ENCODE measurements at places on chromosomes 7 and 10.

DNA sequence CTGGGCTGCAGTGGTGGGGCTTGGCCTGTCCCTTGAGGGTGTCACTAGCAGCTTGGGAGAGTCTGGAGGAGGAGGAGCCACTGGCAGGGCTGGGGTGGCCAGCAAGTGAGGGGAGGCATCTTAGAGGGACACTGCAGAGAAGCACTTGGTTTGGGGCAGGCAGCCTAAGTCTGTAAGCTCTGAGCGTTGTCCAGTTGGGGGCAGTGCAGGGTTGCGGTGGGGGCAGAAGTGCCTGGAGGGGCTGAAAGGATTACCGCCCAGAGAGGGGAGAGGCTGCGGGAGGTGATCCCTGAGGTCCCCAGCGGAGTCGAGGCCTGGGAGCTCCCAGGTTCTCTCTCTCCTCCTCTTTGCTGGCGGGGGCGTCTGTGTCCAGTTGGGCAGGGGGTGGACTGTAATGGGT is 7.4 kb downstream of the ADCYAP1R1 start:
- H3K27ac ChIP-seq = no peak overlapping the region
- H3K36me3 ChIP-seq = no peaks in the 10 kb centered on the region
- H3K27me3 ChIP-seq = peaks cover 4% of the 10 kb centered on the region
- no peak for DNase-seq
- H3K4me1 ChIP-seq = no peaks in the 10 kb centered on the region

GRCh38 chr10:66678521-66678920 is 247.3 kb upstream of the LRRTM3 start:
- no peak overlapping the region for H3K4me3 ChIP-seq
- DNase-seq = peak; percentile 31
- no peak overlapping the region for H3K27ac ChIP-seq
- peaks cover 10% of the 10 kb centered on the region for H3K4me1 ChIP-seq
- H3K27me3 ChIP-seq = no peaks in the 10 kb centered on the region

DNA sequence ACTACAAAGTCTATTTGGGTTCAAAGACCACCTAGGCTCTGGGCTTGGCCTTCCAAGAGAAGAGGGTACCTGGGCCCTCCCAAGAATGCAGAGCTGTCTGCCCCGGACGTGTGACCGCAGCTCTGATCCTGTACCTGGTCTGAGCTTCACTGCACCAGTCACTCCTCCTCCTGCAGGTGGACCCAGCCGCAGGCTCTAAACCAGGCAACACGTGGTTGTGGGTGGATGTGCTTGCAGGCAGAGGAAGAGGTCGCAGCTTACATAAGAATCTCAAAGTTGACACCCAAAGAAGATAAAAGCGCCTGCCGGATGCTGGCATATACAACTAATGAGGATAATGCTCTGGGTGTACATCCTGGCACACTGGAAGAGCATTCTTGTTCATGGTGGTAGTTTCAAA is 9.4 kb upstream of the PFKP start:
- no peak overlapping the region for H3K4me3 ChIP-seq
- no peaks in the 10 kb centered on the region for H3K4me1 ChIP-seq
- H3K27ac ChIP-seq = no peak overlapping the region
- no peaks in the 10 kb centered on the region for H3K36me3 ChIP-seq

DNA sequence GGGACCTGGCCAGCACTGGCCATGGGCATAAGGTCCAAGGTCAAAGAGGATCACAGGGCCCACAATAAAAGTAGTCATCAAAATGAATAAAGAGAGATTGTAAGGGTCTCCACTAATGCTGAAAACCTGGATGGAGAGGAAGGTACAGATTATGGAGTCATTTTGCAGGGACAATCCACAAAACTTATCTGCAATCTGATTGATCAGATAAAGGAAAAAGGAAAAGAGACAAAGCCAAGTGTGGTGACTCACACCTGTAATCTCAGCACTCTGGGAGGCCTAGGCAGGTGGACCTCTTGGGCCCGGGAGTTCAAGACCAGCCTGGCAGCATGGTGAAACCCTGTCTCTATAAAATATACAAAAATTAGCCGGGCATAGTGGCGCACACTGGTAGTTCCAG is 174.0 kb downstream of the NPSR1 start:
- H3K27me3 ChIP-seq = no peaks in the 10 kb centered on the region
- no peak overlapping the region for H3K4me3 ChIP-seq
- no peaks in the 10 kb centered on the region for H3K36me3 ChIP-seq
- H3K4me1 ChIP-seq = peaks cover 2% of the 10 kb centered on the region
- no peak for DNase-seq

DNA sequence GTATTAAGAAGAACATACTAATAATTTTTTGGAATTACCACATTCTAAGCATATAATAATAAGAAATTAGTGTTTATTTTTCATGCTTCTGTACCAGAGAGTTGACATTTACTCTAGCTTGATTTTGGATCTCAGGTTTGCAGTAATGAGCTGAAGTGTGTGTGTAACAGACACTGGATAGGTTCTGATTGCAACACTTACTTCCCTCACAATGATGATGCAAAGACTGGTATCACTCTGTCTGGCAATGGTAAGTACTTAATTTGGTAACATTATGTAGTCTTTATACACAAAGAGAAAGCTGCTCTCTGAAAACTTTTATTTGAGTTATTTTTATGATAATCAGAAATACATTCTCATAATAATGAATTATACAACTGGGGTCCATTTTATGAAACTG is 54.1 kb downstream of the SRI start:
- H3K27me3 ChIP-seq = no peaks in the 10 kb centered on the region
- no peak overlapping the region for H3K4me3 ChIP-seq
- H3K27ac ChIP-seq = no peak overlapping the region
- DNase-seq = no peak
- no peaks in the 10 kb centered on the region for H3K36me3 ChIP-seq
- H3K4me1 ChIP-seq = no peaks in the 10 kb centered on the region

DNA sequence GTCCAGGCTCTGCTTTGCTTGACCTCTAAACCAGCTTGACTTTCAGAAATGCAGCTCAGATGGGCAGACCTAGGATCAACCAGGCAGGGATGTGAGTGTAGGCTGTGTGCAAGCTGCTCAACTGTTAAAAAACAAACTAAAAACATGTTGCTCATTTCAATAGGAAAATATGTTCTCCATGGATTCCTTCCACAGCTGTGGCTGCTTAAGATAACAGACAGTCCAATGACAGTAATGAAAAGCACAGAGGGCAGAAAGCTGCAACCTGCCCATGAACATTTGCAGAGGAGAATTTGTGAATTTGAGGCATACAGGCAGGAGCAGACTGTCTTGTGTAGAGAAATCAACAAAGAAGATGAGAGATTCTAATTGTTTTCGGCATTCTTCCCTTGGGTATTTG is 534.2 kb downstream of the CCSER2 start:
- no peak overlapping the region for H3K4me3 ChIP-seq
- H3K36me3 ChIP-seq = no peaks in the 10 kb centered on the region
- H3K27ac ChIP-seq = no peak overlapping the region
- no peak for DNase-seq
- no peaks in the 10 kb centered on the region for H3K4me1 ChIP-seq

- DNase-seq = peak; percentile 12
- H3K27me3 ChIP-seq = no peaks in the 10 kb centered on the region
- no peak overlapping the region for H3K27ac ChIP-seq
Measured at GRCh38 chr7:130366564-130366963, 13.7 kb upstream of the CPA1 start.

DNA sequence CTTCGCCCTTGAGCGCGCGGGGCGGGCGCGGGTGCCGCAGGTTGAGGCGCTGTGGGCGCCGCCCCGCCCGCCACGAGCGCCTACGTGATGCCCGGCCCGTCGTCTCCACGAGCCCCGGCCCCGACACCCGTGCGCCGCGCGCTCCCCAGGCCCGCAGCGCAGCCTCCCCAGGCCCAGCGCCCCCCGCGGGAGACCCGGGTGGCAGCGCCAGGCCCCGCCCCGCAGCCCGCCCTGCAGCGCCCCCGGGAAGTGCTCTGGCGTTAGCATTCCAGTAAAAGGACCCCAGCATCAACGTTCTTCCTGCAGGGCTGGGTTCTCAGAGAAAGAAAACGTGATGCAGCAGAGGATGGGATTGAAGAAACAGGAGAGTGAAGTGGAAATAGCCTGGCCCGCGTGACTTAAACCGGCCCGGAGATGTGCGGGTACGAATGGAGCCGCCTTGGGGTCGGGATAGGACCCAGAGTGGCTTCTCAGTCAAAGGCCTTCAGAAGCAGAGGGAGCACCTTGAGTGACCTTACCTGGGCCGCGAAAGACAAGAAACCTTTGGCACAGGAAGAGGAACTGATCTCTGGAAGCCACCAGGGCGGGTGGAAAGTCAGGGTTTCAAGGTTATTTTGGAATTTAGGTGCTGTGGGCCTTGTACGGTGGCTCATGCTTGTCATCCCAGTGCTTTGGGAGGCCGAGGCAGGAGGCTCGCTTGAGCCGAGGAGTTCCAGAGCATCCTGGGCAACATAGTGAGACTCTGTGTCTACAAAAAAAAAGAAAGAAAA is 1.8 kb downstream of the PFKP start:
- H3K27me3 ChIP-seq = no peaks in the 10 kb centered on the region
- no peaks in the 10 kb centered on the region for H3K36me3 ChIP-seq
- no peak for DNase-seq
- peaks cover 23% of the 10 kb centered on the region for H3K4me1 ChIP-seq

DNA sequence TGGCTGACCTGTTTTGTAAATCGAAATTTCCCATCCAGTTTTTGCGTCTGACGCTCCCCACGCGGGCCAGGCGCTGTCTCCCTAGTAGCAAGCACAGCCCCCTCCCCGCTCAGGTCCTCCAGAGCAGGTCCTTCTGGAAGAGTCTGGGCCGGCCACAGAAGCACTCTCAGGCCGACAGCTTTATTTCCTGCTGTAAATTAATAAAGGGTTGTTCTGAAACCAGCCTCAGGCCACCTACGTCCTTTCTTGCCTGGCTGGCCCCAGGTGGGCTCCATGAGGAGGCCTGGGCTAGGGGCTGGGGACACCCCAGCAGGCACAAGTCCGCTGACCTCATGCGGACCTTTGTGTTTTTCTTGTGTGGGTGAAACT is 35.2 kb downstream of the CAMK2B start:
- no peaks in the 10 kb centered on the region for H3K4me1 ChIP-seq
- H3K36me3 ChIP-seq = no peaks in the 10 kb centered on the region
- H3K4me3 ChIP-seq = no peak overlapping the region
- H3K27me3 ChIP-seq = no peaks in the 10 kb centered on the region
- no peak overlapping the region for H3K27ac ChIP-seq

GRCh38 chr7:23449941-23450340 is 20.4 kb downstream of the IGF2BP3 start:
- H3K36me3 ChIP-seq = no peaks in the 10 kb centered on the region
- no peaks in the 10 kb centered on the region for H3K4me1 ChIP-seq
- no peak overlapping the region for H3K4me3 ChIP-seq
- DNase-seq = no peak

DNA sequence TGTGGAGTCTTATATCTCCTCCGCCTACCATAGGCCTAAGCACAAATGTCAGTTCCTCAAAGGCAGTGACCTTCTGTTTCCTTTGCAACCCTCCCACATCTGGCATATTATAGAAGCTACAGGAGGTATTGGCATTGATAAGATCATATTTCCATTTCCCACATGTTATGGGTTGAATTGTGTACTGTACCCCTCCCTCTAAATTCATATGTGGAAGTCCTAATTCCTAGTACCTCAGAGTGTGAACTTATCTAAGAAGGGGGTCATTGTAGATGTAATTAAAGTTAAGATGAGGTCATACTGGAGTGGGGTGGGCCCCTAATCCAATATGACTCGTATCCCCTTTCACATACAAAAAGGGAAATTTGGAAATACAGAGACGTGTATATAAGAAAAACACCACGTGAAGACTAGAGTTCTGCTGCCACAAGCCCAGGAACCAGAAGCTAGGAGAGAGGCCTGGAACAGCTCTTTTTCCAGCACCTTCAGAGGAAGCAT is 6.1 kb upstream of the LAMB4 start:
- no peak for DNase-seq
- no peaks in the 10 kb centered on the region for H3K27me3 ChIP-seq
- H3K4me1 ChIP-seq = no peaks in the 10 kb centered on the region

DNA sequence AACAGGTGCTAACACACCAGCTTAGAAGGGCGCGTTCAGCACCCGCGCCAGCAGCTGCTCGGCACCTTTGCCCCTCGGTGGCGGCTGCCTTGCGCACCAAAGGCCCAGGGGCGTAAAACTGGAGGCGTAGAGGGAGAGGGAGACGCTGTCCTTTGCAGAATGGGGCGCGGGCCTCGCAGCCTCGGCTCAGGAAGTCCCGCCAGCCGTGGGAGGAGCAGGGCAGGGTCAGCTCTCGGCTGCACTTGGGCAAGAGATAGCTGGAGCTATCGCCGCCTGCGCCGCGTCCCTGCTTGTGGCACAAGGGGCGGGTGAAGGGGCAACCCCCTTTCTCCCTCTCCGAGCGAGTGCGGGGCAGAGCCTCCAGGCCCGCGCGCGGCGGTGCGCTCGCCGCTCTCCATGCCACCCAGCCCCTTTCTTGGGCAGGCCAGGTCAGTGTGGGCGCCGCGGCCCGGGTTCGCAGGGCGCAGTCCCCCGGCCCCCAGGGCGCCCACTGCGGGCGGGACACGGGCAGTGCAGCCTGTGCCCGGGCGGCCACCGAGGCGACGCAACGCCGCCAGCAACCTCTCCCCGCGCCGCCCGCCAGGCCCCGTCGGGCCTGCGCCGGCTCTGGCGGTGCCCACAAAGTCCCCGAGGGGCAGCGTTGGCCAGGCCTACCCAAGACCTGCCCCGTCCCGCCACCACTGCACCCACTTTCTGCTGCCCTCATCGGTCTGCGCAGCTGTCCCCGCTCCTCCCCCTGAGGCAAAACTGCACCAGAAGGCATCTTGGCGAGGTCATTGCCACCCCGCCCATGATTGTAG is 4.1 kb downstream of the NEUROD6 start:
- no peak overlapping the region for H3K4me3 ChIP-seq
- H3K27ac ChIP-seq = no peak overlapping the region
- H3K4me1 ChIP-seq = no peaks in the 10 kb centered on the region
- DNase-seq = no peak
- H3K36me3 ChIP-seq = no peaks in the 10 kb centered on the region
- peaks cover 79% of the 10 kb centered on the region for H3K27me3 ChIP-seq

DNA sequence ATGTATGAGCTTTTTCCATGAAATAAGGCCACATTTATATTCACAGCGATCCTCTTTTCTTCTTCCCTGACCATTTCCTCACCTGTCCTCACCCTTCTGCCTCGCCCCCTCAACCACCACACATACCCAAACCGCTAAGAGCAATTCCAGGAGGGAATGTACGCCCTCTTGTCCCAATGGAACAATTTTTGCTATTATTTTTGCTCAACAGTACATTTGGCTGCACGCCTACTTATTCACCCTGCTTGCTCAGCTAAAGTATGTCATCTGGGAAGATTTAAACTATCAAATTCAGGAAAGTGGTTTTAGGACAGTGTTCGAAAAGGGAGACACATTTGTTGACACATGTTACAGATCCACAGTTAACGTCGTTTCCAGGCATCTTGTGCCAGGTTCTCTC is 252.7 kb downstream of the NEBL start:
- DNase-seq = no peak
- H3K27me3 ChIP-seq = no peaks in the 10 kb centered on the region
- H3K4me3 ChIP-seq = no peak overlapping the region
- H3K4me1 ChIP-seq = no peaks in the 10 kb centered on the region

GRCh38 chr7:55092186-55092974 is 73.6 kb downstream of the EGFR start:
- peaks cover 3% of the 10 kb centered on the region for H3K36me3 ChIP-seq
- no peak overlapping the region for H3K4me3 ChIP-seq
- DNase-seq = no peak
- peaks cover 7% of the 10 kb centered on the region for H3K4me1 ChIP-seq
- no peak overlapping the region for H3K27ac ChIP-seq
- no peaks in the 10 kb centered on the region for H3K27me3 ChIP-seq

GRCh38 chr7:43767311-43767710 is 8.8 kb downstream of the BLVRA start:
- H3K27ac ChIP-seq = no peak overlapping the region
- H3K4me1 ChIP-seq = peaks cover 33% of the 10 kb centered on the region
- H3K27me3 ChIP-seq = no peaks in the 10 kb centered on the region
- 0 out of 2 replicates have a peak, but pooled peaks cover 4% of the 10 kb centered on the region for H3K36me3 ChIP-seq
